ENCODE measurements at places on chromosomes 2 and 18.
A peak's percentile ranks its signal among the peaks of the same experiment; 100 is the strongest.

GRCh38 chr2:54704688-54705605 is 18.5 kb upstream of the EML6 start:
- no peak for DNase-seq

DNA sequence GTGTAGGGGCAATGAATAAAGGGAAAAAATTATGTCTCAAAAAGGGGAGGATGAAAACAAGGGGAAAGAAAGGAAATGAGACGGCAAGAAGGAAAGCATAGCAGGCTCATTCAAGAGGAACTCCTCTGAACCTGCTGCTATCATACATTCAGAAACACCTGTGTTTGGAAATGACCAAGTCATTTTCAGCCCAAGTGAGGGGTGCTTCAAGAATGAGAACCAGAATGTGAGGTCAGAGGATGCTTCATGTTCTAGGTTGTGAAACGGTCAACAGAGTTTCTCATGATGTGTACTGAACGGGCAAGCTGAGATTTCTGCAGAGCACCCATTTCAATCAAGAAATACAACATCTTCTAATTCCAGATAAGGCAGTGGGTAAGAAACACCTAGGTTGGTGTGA is 1367.2 kb upstream of the CELF4 start:
- no peak for DNase-seq

DNA sequence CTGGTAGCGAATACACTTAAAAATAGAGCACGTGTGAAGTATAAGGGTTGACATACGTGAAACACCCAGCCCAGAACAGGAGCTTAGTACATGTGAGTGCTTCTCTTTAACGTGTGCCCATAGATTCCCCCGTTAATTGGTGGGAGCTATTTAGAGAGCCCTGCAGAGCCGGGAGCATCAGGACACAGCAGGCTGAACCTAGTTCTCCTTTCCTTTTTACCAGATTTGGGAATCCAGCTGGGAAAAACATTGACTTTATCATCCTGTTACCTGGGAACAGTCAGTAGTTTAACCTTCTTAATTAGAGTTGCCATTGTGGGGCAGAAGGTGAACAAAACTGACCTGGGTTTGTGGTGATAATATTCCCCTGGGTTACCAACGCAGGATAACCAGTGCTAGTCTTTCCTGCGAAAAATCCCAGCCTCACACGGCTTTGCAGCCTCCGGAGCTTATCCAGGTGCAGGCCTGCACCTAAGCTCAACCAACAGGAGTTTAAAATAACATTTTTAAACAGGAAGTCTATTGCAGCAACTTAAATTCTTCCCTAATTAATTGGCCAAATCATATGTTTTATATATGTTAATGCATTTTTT is 78.1 kb upstream of the SPTBN1 start:
- DNase-seq = no peak

DNA sequence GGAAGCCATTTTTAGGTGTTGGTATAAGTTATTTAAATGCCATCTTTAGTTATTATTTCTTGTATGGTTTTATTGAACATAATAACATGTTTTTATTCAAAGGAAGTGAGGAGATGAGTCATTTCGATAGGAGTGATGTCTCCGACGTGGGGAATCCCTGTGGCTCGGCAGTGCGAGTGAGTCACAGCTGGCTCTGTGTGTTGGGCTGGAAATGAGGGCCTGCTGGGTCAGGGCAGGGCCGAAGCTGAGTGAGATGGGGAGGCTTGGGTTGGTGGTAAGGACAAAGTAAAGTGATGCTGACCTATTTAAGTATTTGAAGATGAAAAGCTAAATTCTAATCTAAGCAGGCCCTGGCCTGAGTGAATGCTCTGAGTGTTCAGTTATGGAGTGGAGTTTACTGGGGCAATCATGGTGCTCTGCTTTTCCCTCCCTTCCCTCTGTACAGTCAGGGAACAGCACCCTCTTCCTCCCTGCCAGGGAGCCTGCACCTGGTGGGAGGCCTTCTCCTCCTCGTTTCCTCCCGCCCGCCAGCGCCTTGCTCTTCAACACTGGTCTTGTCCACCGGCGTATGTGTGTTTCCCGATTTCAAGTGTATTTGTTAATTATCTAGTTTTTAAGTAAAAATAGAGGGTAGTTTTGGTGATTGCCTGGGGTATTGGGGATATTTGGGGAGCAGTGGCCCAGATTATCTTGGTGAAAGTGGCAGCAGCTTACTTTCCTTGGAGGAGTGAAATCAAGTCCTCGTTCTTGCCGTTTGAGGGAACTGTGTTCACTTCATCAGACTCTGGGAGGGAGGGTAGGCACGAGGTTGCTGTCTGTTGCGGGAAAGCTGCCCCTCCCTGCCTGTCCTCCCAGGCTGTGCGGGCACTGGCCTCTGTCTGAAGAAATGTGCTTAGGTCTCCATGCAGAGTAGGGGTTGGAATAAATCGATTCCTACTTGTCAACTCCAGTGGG is 157.0 kb downstream of the LDLRAD4 start:
- DNase-seq = peak; percentile 62

- no peak for DNase-seq
Measured at GRCh38 chr2:37357069-37357468, 12.6 kb downstream of the QPCT start.

GRCh38 chr2:213086050-213086449 is 65.4 kb downstream of the IKZF2 start:
- DNase-seq = no peak

DNA sequence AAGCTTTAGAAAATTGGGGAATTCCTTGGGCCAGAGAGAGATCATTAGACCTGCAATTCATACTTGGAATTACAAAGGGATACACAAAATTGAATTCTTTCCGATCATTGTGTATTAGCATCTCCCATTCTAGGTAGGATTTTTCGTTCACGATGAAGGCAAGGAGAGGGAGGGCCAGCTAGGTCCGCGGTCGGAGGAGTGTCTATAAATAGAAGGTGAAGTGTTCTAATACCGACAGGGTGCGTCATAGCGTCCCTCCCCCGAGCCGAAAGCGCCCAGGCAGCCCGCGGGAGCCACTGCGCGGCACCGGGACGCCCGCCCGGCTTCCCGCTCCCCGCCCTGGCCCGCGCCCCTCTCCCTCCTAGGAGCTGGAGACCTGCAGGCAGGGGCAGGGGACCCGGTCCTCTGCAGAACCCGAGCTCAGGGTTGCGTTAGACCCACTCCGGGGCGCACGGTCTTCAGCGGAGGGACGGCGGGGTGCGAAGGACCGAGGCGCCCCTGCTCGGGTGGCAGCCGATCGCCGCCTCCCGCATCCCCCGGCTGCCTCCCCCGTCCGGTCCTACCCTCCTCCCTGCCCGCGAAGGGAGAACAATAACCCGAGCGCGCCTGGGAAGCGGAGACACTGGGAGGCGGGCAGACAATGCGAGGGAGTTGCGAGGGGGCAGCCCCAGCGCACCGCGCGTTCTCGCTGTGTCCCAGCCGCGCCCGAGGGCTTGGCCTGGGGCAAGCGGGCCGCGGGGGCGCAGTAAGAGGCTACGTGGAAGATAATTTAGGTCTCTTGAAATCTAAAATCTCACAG is 114.2 kb upstream of the SERTAD2 start:
- peak; percentile 72 for DNase-seq

DNA sequence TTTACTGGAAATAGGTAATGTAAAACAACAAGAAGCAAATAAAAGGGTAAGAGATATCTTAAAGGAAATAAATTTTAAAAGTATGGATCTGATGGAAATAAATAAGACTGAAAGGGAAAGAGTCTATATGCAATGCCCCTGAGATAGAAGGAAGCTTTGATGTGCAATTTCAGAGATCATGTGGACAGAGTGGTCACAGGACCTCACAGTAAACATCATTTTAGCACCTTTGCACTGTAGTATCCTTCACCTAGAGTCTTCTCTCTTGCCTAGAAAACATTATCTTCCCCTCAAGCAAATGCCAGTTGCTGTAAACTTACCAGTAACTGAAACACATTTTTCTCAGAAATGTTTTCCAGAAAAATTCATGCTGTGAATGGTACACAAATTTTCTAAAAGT is 1621.3 kb upstream of the TMEFF2 start:
- no peak for DNase-seq

- no peak for DNase-seq
Measured at GRCh38 chr18:10270151-10270571, 184.3 kb upstream of the APCDD1 start.

DNA sequence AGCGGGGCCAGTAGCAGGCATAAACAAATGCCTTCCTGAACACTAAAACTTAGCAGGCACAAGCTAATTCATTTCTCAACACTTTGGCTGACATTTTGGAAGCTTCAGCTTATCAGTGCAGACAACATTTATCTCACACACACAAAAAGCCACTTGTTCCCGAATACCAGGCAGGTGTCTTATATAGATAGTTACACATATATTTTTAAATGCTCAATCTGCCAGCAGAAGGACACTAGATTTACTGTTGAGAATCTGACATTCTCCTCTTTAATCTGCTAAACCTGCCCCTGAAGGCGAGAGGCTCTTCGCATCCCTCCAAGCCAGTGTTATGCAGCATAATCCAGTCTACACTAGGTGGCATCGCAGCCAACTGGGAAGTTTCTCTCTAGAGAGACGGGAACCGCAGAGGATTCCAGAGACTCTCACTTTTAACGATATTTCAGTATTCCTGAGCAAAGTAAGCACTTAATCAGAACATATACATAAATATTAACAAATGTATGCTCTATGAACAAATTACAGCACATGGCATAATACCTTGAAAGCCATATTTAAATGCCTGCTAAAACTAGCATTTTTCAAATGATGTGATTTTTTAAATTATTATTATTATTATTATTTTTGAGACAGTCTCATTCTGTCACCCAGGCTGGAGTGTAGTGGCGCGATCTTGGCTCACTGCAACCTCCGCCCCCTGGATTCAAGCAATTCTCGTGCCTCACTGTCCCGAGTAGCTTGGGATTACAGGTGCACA is 90.2 kb upstream of the SCG2 start:
- DNase-seq = no peak

DNA sequence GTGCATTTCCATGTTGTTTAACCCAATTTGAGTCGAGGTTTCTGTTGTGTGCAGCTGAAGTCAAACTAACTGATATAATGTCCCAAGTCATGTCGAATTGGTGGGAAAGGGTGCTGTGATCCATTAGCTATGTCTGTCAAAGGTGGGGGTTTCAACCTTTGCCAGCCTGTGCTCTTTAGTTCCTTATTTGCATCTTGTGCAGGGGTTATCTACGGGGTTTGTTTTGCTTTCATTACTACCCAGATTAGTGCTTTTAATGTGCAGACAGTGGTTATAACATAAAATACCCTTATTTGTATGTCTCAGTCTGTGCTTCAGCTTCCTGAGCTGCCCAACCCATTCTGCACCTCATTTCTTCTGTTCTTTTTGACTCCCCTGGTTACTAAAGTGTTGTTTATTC is 271.9 kb upstream of the CXCR4 start:
- no peak for DNase-seq

DNA sequence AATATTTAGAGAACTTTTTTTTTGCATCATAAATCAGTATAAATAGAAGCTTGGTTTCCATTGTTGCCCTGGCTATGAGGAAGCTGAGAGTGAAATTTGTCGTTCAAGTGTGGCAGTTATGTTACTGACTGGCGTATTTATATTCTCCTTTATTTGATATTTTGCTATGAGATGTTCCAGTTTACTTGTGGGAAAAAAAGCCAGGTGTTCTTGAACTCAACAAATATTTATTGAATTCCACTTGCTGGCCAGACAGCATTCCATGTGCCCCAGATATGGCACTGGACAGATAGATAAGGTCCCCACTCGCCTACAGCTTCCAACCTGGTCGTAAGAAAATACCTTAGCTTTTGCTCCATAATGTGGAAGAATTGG is 44.7 kb downstream of the NEDD4L start:
- DNase-seq = no peak

DNA sequence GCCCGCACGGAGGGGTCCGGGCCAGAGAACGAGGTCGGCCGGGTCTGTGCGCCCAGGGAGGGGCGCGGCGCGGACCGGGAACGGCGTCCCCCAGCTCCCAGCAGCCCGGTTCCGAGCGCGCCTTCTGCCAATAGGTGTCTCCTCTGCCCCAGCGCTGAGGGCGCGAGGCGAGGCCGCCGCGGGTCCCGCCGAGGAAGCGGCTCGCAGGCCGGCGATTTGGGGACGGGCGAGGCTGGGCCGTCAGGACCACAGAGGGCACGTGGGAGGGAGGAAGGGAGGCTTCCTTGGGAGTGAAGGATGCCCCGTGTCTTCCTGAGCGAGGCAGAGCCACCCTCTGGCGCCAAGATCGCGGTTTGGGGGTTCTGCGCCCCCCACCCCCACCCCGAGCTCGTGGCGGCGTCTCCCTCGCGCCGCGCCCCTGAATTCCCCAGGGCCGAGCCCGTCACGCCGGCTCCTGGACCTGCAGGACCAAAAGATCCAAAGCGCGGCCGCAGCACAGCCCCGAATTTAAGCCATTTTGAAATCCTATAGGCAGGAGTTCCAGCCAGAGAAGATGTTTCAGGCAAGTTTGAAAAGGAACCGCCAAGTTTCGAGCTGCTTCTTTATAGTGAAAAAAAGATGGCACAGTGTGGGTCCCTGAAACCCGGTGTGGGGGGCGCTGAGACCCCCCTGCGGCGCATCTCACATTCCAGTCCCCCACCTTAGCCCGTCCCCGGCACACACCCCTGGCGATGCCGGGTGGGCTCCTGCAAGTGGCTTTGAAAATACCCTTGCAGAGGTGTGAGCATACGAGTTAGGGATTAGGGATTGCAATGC is 909 bp downstream of the NFATC1 start:
- DNase-seq = no peak

DNA sequence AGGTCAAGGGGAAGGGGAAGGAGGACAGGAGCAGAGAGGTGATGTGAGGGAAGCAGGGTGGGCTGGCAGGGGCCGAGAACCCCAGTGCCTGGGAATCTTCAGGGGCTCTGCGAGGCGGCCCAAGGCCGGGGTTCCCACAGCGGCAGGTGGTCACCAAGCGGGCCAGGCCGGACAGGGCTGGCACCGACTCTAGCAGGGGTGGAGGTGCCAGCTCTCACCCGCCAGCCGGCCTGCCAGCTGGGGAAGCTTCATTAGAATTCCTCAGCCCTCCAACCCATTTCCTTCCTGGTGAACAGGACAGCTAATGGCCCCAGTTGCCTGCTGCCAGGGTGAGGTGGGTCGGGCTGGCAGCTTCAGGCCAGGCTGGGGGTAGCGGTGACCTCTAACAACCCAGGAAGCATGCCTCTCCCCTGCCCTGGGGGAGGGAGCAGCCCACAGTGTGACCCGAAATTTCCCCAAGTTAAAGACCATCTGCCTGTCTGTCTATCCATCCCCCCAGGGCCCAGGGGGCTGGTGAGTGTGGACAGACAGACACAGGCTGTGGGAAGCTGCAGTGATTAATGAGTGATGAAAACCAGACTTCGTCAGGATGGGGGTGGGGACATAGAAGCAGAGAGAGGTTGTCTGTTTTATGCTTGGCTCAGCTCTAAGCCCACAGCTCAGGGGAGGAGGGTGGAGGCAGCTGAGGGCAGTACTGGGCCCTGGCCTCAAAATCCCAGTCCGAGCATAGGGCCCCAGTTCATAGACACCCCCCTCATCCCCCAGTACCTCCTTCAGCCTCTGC is 144.1 kb downstream of the ZFP36L2 start:
- DNase-seq = no peak

Data from GM12891 (cell line).